ENCODE measurements at places on chromosomes 12 and 14. TPM values are rescaled to one million over a fixed set of nuclear protein-coding genes. Genes with fewer than 3 reads are reported as not detected.

The OAS2 gene
- polyA plus RNA-seq, result 44.7 TPM

The IL22 gene
- not detected for polyA plus RNA-seq

The PPP1R36 gene
- not detected for polyA plus RNA-seq

The TAS2R19 gene
- polyA plus RNA-seq, result not detected

The PYGL gene
- polyA plus RNA-seq, result 0.20 TPM

The KIF26A gene
- polyA plus RNA-seq, result not detected

The DIO3 gene
- not detected for polyA plus RNA-seq
